ENCODE measurements at places on chromosomes 5 and 9.
A peak's percentile ranks its signal among the peaks of the same experiment; 100 is the strongest.

- no peak for DNase-seq
Observed at GRCh38 chr5:1641041-1641440, 117.3 kb upstream of the LPCAT1 start.

DNA sequence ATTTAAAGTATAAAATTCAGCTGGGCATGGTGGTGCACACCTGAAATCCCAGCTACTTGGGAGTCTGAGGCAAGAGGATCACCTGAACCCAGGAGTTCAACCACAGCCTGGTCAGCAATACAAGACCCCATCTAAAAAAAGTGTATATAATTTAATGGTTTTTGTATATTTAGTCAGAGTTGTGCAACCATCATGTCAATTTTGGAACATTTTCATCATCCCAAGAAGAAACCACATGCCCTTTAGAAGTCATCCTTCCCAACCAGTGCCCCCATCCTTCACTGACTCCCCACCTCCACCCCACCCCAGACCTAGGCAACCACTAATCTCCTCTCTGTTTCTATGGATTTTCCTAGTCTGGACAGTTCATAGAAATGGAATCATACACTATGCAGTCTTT is 18.8 kb upstream of the TEK start:
- DNase-seq: no peak

- no peak for DNase-seq
Observed at GRCh38 chr9:23841304-23841703, 15.3 kb upstream of the ELAVL2 start.

DNA sequence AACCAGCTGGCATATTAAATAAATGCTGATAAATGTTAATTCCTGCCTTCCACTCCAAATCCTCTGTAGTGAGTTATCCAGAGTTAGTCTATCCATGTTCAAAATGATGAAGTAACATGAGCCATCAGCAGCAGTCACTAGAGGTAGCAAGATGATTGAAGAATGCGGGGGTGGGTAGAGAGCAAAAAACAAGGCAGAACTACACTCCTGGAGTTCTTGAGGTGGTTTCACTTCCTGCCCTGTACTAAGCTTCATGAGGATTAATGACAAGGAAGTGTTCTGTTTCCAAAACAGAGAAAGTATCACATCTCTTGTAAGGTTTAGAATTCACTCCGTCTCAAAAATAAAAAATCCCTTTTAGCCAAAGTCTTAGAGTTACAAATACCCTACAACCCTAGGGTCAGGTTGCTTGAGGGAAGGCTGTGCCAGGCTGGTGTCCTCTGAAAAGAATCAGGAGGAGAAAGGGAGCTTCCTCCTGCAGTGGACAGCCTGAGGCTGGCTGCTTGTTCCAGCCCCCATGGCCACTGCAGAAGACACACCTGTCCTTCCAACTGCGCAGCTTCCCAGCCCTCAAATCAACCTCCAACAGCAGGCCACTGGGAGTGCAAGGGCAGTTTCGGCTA is 180.2 kb downstream of the DENND1A start:
- DNase-seq: no peak

DNA sequence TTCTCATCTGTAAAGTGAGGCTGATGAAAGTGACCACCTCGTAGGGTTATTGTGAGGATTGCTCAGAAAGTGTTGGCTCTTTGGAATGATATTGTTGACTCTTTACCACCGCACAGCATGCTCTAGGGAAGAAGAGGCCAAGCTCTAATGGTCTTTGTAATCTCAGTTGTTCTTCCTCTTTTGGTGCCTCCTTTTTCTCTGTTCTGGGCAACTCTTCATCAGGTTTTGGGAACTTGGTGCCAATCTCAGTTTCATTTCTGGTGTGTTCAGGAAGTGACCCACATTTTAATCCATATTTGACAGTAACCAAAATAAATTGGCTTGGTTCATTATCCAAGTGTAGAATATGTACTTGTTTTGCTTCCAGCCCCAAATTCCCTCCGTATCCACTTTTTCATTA is 25.1 kb downstream of the ARHGAP26 start:
- DNase-seq: no peak

GRCh38 chr5:24530906-24531305 is 113.9 kb downstream of the CDH10 start:
- no peak for DNase-seq

- no peak for DNase-seq
Observed at GRCh38 chr5:91175708-91176107, 207.4 kb downstream of the ARRDC3 start.

DNA sequence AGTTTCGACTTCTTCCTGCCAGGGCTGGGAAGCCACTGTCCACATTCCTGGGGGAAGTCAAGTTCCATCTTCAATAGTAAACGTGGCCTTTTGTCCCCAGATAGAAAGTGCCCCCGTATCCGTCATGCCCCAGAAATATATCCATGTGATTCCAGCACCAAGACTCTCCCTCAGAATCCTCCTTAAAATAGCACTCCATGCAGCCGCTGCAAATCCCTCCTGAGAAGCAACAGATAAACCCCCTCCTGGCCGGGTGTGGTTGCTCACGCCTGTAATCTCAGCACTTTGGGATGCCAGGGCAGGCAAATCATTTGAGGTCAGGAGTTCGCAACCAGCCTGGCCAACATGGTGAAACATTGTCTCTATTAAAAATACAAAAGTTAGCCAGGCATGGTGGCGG is 126.1 kb downstream of the OLFM1 start:
- DNase-seq: no peak

DNA sequence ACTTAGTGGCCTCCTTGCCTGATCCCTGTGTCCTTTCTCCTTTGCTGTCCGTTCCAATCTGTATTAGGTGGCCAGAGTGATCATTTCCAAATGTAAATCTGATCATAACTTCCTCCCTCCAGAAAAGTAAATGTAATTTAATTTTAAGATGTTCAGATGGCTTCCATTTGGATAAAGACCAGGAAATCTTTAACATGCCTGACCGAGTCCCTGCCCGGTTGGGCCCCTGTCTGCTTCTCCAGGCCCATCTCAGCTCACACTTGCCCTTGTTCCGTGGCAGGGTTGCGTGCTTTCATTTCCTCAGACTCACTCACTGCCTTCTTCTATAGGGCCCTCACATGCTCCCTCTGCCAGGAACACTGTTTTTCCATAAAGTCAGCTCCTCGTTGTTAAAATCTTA is 7.6 kb downstream of the MAP3K1 start:
- no peak for DNase-seq

DNA sequence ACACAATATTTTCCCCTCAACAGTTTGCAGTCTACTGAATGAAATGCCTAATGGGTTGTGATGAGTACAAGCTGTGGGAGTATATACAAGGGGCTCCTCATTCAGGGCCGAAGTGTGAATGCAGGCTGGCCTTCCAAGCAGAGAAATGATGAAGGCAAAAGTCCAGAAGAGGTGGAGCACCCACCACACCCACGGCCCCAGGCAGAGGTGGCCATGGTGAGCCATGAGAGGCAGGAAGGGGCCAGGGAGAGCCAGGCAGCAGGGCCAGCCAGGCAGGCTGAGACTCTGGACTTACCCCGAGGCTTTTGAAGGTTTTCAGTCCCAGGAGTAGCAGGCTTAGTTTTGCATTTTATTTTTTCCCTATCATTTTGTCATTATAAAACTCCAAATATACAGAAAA is 218.1 kb downstream of the AUH start:
- DNase-seq: no peak

DNA sequence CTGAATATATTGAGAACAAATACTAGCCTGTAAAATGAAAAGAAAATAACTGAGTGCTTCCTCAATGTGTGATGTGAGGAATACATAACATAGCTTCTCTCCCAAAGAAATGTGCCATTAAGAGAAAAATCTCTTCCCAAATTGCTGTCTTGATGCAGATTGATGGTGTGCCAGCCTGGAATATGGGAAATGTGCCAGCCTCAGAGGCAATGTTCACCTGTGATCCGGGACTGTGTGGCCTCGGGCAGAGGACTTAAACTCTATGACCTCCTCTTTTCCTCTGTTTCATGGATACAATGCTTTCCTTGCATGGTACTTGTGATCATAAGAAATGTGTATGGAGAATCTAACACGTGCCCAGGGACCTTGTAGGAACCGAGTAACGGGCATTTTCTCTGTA is 370.9 kb downstream of the DIRAS2 start:
- DNase-seq: no peak

GRCh38 chr5:131363811-131364506 is 100.1 kb downstream of the CDC42SE2 start:
- DNase-seq: no peak

DNA sequence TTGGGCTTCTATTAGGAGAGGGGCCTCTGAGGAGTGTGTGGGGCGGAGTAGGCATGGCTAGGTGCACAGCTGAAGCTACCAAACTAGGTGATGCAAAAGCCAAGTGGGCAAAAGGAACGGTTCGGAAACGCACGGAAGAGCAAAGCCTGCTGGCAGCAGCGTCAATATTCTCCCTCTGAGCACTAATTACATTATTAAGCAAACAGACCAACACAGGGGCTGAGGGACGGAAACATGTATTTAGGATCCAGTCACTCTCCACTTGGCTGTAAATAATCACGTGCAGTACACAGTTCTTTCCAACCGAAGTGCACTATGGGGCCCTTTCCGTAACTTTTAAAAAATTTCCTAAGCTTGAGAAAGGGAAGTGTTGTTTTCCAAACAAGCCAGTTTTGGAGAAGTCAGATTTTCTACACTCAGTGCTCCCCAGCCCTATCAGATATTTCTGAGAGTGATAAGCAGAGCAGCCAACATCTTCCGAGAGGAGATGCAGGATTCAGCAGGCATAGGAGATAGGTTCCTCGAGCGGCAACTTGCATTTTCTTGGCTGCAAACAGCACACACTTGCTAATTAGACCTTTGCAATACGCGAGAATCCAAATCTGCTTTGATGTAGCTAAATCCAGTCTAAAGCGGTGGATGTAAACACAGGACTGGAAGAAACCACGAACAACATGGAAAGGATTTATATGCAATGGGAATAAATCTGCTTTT is 217.2 kb upstream of the TBCA start:
- no peak for DNase-seq

- no peak for DNase-seq
Observed at GRCh38 chr9:75545287-75545686, 345.2 kb upstream of the PCSK5 start.

DNA sequence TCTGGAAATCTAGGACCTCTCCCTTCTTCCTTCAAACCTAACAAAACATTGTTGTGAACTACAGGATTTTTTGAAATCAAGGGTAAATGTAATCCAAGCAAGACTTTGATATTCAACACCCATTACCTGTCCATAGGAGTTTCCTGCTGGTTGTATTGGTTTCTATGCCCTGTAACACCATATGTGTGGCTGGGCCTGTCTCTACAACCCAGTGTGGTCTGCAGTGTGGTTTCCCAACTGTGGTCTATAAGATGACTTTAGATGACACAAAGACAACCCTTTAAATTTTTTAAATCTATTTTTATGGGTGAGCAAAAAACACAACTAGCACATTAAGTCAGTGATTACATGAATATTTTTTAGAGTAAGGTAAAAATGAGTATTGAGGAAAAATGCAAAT is 93.1 kb downstream of the SMIM15 start:
- no peak for DNase-seq

- DNase-seq: no peak
Observed at GRCh38 chr9:115373000-115373709, 255.2 kb upstream of the TNC start.

DNA sequence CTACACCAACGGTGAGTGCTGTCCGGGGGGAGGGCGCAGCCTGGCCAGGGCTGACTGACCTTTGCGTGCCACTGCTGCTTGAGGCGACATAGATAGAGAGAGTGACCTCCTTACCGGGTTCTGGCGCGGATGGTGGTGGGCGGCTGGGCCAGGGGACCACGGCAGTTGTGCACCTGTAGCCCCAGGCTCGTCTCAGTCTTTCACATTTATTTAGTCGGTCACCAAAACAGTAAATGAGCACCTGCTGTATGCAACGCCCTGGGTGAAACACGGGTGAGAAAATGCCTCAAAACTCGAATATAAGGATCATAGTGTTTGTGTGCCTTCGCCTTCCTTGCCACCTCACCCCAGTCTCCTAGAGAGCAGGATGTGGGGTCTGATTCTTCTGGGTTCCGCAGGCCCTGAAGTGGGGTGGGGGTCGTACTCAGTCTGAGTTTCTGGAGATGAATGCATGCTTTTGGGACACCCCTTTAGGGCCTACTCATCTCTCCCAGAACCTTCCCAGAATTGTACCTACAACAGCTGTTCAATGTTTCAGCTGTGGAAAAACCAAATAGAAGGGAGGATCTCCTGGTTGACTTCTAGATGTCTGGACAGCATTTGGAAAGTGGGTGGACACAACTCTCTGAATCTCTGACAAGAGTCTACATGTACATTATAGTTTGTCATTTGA is 714 bp downstream of the SEC24A start:
- DNase-seq: no peak

DNA sequence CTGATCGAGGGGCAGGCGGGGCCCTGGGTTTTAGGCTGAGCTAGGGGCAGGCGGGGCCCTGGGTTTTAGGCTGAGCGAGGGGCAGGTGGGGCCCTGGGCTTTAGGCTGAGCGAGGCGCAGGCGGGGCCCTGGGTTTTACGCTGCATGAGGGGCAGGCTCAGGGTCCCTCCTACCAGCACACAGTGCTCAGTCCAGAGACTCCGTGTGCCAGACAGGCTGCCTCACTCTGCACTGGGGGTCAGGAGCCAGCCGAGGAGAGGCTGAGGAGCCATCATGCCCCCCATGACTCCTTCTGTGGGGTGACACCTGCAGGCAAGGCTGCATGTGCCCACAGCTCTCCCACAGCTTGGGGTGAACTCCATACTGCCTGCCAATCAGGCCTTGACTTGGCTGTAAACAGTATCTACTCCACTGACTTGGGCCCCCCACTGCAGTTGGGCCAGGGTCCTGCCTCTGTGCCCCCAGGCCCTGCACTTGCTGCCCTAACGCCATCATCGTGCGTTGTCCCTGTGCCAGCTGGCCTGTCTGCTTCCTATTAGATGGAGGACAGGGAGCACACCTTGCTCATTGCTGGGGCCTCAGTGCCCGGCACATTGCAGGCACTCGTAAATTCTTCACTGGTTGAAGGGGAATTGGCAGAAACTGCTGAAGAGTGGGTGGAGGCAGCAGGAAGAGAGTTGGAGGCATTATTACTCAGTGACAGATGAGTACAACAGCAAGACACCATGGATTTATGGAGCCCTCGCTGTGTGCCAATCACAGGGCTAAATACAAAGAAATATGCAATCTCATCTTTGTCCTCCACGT is 78.6 kb downstream of the AMBP start:
- peak; percentile 36 for DNase-seq

GRCh38 chr5:181261320-181262049 is 542 bp upstream of the TRIM52 start:
- peak; percentile 57 for DNase-seq

DNA sequence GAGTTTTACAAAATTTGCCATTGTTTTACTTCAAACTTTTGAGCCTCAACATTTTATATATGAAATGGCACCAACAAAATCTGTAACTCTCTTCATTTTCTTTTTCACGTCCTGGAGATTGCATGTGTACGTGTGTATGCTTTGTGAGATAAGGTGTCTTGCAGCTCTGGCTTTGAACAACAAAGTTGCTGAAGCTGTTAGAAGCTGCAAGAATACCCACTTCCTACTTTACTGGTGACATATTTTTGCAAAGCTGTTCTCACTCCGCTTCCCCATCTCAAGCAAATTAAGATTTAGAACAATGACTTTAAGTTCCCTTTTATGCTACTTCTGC is 41.8 kb downstream of the FYB1 start:
- no peak for DNase-seq
